AG08395 (cell line): ENCODE measurements at places on chromosomes 5 and 9.

- DNase-seq: no peak
Observed at GRCh38 chr5:116377276-116378006, 197.2 kb downstream of the SEMA6A start.

DNA sequence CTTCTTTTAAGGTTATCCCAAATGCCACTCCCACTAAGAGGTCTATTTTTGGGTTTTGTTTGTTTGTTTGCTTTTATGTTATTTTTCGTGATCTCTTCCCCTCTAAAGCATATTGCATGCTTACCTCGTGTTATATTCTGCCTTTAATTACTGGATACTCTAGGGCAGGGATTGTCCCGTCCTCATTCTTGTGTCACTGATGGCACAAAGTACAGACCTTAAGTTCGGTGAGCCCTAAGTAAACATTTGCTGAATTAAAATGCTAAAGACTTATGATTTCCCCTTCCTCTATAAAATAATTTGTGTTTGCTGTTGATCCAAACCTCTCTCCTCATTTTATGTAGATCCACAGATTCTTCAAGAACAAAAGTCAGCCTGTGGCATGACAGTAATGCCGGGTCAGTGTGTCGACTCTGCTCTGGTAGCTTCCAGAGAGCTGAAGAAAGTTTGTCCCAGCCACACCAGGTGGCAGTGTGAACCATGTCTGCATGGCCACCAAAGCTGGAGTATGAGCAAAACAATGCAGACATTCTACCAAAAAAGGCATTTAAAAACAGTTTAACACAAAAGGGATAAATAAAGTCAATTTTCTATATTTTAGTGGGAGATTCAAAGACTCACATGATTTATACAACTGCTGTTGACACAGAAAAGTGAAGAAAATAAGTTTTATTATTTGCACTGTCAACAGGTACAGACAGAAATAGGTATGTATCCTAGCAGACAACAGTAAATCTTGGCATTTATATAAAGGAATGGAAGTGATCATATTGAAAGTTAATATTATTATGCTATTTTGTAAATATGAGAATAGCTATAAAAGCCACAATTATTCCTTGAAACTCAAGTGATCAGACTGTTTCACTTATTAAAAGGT lies 17.9 kb upstream of the POC5 start:
- DNase-seq: peak; percentile 15

GRCh38 chr9:136295542-136296433 lies 8.1 kb downstream of the CCDC187 start:
- DNase-seq: no peak

- no peak for DNase-seq
Observed at GRCh38 chr5:138468966-138469539, 3.8 kb downstream of the EGR1 start.

- DNase-seq: no peak
Observed at GRCh38 chr5:99926463-99926862, 608.7 kb upstream of the FAM174A start.

DNA sequence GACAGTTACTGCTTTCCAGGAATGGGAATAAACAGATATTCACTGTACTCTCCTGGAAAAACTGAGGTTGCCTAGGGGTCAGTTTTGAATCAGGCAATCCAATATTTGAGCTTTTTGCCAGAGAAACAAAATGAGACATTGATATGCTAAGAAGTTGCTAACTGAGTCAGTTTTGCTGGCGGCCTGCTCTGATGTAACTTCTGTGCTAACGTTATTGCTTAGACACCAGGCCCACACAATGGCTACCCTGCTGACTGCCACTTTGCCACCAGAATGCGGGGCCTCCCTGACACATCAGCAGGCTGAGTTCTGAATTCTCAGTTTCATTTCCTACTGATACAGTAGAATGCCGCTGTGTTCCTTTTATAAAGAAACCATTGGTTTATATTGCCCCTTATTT lies 18.2 kb upstream of the ZNF618 start:
- no peak for DNase-seq

GRCh38 chr9:13596383-13596970 lies 317.0 kb upstream of the MPDZ start:
- DNase-seq: no peak

DNA sequence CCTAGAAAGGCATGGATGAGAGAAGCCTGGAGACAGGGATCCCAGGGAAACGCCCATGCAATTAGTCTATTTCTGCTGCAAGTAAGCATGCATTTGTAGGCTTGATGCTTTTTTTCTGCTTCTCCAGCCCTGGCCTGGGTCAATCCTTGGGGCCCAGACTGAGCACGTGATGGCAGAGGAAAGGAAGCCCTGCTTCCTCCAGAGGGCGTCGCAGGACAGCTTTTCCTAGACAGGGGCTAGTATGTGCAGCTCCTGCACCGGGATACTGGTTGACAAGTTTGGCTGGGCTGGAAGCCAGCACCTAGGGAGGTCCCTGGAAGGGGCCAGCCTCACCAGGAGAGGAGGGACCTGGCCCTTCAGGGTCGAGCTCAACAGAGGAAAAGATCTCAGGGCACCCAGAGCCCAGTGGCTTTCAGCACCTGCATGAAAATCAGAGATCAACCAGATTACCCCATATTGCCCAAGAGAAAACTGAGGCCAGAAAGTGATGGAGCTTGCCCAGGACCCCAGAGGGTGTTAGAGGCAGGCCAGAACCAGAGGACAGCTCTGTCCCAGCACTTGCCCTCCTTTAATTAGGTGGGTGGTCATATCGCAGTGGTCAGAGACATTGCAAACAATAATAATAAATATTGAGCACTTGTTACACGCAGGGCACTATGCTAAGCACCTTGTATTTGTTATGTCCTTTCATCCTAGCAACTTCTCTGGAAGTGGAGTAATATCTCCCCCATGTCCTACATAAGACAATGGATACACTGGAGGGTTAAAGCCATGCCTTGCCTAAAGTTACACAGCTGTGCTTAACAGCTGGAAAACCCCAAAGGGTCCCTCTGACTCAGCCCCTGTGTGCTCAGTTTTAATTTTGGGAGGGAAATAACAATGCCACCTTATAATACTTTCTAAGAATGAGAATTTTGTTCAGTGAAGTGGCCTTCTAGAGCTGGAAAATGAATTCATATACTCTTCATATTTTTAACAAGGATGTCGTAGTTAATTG lies 67.1 kb downstream of the KLF4 start:
- DNase-seq: peak; percentile 75

DNA sequence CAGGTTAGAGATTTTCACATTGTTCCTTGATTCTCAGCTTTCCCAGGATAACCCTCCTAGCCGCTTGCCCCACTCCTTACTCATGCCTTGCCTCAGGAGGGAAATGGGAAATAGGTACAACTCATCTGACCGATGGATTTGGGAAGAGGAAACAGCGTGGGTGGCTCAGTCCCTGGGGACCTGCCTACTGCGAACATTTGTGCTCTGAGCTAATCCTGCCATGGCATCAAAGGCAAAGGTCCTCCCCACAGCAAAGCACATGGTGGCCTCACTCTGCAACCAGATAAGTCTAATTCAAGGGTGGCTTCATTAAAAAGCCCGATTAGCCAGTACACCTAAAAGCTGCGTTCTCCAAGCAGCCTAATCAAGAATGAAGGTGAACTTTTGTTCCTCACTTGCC lies 82.4 kb upstream of the ADRA1B start:
- no peak for DNase-seq

DNA sequence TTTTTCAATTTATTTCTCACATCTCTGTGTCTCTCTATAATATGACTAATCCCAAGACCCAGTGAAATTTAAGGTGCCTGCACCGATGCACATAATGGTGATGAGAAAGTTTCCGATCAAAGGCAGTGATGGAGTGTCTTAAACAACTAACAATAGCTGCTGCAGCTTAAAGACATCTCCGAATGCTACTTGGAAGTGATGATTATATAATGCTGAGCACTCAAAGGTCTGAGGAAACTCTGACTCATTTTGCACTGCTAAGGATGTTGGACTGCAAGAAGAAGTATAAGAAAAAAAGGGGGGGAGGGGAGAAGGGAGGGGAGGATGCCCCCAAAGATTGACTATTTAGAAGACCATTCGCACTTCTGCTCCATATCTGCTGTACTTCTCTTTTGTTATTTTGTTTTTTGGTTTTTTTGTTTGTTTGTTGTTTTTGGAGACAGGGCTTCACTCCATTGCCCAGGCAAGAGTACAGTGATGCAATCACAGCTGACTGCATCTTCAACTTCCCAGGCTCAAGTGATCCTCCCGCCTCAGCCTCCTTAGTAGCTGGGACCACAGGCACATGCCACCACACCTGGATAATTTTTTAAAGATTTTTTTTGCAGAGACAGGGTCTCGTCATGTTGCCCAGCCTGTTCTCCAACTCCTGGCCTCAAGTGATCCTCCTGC lies 192.2 kb downstream of the HSD17B3 start:
- no peak for DNase-seq

DNA sequence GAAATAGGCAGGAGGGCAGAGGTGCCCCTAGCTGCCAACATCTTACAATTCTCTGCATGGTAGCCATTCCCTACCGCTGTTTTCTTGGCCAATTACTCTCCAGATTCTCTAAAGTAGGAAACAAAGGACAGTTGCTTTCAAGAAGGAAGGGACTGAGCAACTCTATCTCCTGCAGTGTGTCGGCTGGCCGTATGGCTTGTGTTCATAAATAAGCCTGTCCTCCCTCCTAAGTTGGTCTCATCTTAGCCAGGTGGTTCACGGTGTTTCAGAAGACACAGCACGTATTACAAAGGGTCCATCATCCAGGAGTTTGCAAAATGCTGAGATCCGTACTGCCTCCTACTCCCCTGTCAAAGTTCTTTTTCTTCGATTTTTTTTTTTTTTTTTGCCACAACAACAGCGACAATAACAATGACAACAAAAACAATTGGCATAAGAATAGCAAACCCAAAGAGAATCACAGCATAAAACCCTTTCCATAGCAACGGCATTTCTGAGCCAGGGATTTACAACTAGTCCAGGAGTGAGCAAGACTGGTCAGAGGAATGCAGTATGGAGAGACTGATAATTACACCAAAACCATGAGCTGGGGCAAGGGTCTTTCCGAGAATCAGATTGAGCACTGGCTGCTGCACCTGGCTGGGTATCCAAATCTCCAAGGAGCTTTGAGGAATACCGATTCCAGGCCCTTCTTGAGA lies 212.8 kb downstream of the SLIT3 start:
- no peak for DNase-seq

GRCh38 chr9:13731637-13732036 lies 452.1 kb upstream of the MPDZ start:
- no peak for DNase-seq

DNA sequence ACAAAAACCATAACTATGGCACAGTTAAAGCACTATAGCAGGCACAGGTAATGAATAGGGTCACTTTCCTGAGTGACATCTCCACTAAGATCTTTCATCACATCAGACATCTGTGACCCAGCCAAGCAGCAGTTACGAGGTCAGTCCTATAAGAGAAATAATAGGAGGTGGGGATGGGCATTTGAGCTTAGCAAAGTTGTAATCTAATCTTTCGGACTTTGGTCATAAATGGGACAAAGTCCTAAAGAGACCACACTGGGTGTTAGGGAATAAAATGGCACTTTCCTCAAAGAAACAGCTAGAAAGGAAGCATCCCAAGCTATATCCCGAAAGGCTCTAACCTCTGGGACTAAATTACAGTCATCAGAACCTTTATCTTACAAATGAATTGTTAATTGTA lies 432.2 kb downstream of the PIK3R1 start:
- no peak for DNase-seq

- DNase-seq: peak; percentile 0
Observed at GRCh38 chr5:58016877-58017276, 443.0 kb downstream of the PLK2 start.

DNA sequence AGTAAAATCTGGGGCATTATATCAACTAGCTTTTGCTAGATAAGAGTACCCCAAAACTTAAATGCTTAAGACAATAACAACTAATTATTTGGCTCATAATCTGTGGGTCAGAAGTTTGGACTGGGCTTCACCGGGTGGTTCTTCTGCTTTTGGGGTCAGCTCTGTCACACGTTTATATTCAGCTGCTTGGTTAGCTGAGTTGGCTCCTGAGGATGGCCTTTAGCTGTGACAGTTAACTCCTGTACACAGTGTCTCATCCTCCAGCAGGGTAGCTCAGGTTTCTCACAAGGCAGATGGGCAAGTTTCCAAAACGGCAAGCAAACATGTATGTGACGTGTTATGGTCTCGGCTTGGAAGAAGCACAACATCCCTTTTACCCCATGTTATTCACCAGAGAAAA lies 488.2 kb downstream of the TLE4 start:
- no peak for DNase-seq

DNA sequence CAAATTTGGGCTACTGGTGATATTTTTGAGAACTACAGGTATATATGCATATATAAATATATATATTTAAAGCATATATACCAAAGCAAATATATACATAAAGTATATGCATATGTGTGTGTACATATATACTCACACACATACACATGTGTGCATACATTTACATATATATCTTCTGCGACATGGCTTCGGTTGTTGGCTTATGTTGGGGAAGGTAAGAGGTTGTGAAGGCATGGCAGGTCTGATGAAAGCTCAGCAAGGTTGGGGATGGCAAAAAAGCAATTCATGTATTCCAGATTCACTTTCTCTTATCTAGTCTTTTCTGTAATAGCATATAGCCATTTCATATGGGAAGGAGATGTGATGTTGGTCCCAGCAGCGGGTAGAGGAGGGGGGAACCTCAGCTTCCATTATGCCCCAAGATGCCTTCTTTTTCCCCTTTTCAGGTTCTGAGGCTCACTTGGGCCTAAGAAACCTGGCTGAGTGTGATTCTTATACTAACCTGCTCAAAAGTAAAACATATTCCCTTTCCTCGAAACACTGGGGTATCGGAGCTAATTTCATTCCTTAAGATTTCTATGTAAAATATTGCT lies 201.7 kb downstream of the MEF2C start:
- no peak for DNase-seq

DNA sequence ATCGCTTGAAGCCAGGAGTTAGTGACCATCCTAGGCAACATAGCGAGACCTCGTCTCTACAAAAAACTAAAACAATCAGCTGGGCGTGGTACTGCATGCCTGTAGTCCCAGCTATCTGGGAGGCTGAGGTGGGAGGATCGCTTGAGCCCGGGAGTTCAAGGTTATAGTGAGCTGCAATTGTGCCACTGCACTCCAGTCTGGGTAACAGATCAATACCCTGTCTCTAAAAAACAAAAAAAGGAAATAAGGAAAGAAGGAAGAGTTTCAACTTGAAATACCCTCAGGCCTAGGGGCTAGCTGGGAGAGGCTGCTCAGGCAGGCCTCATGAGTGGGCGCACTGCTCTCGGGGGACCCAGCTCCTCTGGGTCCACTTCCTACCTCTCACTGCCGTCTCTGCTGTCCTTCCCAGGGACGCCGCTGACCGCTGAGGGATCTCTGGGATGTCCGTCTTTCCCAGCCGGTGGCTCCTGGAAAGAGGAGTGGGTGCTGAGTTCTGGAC lies 56.4 kb downstream of the PRRT1B start:
- DNase-seq: no peak

- DNase-seq: peak; percentile 35
Observed at GRCh38 chr9:15873573-15874177, 320.8 kb downstream of the CCDC171 start.

DNA sequence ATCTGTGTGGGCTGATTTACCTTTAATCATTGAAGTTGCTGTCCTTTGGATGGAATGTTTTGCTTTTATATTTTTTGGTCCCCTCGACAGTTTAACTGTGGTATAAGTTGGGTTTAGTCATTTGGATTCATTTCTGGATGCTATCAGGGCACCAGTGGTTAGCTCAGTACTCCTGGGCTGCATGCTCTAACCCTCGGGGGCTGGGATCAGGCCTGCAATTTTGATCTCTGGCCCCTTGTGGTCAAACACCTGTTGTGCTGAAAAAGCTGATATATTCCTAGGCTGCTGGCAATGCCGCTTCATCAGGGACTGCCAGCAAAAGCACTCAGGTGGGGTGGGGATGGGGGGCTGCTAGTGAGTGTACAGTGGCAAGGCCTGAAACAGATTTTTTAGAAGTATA lies 440.4 kb upstream of the RIOK2 start:
- no peak for DNase-seq

- DNase-seq: peak; percentile 67
Observed at GRCh38 chr5:74233571-74233970, 407.0 kb downstream of the ENC1 start.
